GM18507 (cell line): ENCODE measurements at places on chromosomes 1 and 21.

DNA sequence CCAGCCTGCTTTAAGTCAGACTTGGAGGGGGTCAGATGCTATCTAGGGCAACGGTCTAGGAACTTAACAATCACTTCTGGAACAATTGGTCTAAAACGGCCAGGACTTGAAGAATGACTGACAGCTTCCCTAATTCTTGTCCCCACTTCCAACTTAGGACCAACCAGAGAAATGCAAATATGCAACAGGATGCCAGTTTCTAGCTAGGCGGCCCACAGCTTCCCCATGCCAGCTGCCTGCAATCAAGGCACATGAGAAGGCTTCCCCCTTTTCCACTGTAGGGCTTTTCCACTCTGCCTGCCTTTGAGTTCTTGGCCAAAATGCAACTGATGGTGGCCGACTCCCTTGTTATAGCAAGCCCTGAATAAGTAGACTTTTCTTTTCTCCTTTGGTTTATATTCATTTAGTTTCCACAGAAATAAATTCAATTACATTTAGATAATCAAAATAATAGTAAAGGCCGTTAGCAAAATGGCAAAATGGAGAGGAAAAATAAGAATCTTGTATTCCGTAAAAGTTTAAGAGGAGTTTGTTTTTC lies 80.9 kb downstream of the BACH1 start:
- DNase-seq: no peak

DNA sequence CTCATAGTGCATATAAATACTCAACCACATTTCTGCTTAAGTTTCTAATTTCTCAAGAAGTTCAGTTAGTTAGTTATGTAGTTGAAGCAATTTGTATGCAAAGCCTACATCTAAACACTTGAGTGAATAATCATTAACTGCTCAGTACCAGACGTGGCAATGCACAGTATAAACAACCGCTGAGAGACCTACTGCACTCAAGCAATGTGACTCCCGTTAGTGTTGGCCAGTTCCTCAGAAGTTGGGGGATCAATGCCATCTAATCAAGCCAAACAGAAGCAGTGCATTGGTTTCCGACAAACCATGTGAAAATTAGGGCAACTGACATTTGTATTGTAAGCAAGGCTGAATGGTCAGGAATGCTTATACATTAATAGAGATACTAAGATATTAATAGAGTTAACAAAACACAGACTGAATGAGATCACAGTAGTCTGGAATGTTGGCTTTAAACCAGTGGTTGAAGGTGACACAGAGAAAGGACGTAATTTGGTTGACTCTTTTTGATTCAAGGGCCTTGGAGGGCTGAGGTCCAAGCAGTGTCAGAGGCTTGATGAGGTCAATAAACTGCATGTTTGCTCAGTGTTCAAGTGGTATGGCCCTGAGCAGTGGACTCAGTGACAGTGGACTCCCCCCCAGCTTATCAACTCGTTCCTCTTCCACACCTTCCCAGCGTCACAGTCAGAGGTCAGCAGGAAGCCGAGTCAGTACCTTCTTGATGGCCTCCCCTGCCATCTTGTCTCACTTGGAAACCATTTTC lies 255.5 kb downstream of the CTH start:
- no peak for DNase-seq

DNA sequence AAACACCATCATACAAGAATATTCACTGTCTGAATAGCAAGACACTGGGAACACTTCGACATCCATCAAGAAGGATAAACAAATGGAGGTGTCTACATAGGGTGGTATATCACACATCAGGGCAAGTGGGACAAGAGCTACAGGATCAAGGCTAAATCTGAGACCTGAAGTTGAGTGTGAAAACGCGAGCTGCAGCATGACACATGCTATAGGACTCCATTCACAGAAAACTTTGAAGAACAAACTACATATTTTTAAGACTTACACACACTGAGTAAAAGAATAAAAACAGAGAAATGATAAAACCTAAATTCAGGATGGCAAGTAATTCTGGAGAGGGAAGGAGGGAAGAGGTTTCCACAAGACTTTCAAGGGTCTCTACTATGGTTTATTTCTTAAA lies 2.1 kb downstream of the TTC39A start:
- DNase-seq: no peak

GRCh38 chr1:184930232-184930631 lies 44.1 kb downstream of the NIBAN1 start:
- no peak for DNase-seq

DNA sequence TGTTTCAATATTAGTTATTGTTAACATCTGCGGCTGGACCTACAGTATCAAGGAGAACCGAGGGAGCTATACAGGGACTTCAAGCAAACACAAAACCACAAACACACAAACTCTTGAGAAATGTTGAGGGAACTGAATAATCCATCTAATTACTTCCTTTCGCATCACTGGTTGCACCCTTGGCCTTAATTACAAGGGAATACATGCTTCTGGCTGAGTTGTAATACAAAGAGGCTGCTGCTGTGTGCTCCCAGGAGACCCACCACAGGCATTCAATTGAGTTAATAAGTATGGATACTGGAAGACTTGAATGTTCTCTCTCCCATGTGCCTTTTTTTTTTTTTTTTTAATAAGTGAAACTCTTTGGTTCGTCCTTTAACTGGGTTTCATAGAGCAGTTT lies 16.8 kb upstream of the SMYD2 start:
- DNase-seq: no peak

- no peak for DNase-seq
These were observed 171.7 kb upstream of the FGGY start for GRCh38 chr1:59125154-59125553.

- DNase-seq: no peak
These were observed 19.1 kb downstream of the GALNT2 start for GRCh38 chr1:230086151-230086550.

GRCh38 chr21:25733859-25734653 lies 648 bp downstream of the ATP5PF start:
- DNase-seq: no peak

DNA sequence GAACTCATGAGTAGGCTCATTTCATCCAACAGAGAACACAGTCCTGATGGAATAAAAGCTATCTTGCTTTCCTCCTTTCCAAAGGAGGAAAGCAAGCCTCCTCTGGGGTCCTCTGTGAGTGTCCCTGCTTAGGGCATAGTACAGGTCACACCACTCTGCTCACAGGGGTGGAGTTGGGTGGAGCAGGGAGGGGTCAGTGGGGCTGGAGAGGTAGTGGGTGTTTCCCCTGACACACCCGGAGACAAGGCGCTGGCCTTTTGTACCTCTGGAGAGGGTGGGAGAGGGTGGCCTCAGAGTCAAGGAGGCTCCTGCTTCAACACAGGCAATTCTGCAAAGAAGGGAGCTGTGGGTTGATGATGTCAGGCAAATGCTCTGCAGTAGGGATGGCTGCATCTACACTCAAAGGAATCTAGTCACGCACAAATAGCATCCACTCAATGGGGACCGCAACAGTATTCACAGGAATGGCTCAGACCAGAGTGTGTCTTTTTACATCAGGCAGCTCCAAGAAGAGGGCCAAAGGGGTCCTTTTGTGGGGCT lies 58.6 kb upstream of the PLXNA2 start:
- no peak for DNase-seq

- no peak for DNase-seq
These were observed 40.7 kb downstream of the RPS6KA1 start for GRCh38 chr1:26570287-26570686.

DNA sequence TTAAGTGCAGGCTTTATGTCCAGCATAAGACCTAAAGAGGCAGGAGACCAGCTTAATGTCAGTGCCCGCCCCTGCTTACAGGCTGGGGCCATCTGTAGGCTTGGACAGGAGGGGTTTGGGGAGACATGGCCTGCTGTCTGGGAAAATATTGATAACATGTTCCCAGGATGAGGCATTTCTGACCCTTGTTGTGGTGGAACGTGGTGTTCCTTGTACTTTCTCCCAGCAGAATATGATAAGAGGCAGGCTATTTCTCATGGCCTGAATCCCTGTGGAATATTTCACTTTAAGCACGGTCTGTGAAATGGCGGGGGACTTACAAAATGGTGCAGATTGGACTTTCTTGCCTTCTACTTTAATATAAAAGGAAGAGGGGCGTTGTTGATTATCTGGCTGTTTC lies 41.9 kb upstream of the PLA2G5 start:
- DNase-seq: no peak

DNA sequence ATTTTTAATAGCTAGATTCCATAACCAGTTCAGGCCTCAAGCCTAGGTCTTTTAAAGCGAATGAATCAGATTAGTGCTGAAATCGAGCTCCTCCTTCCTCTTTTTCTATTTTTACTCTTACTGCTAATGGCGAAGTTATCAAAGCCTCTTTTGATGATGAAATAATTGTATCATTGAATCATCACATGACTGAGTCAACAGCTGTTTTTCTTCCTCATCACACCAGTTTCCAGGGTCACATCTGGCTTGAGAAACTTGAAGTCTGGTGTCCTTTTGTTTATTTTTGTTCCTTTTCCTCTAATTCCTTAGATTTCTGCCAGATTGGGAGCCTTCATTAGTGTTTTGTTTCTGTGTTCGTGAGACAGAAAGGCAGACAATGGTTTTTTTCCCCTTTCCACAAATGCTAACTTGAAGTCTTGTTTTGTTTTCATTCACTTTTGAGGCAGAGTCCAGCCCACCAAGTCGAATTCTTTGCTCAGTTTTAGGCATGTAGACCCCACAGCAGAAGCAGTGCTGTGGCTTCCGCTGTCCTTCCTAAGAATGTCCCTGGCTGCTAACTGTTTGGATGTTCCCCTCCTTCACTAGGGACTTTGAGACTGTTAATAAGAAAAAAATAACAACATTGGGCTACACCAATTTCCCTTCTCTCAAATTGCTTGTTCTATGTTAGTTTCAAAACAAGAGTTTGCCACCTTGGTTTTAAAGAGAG lies 51.9 kb upstream of the FMOD start:
- DNase-seq: no peak

DNA sequence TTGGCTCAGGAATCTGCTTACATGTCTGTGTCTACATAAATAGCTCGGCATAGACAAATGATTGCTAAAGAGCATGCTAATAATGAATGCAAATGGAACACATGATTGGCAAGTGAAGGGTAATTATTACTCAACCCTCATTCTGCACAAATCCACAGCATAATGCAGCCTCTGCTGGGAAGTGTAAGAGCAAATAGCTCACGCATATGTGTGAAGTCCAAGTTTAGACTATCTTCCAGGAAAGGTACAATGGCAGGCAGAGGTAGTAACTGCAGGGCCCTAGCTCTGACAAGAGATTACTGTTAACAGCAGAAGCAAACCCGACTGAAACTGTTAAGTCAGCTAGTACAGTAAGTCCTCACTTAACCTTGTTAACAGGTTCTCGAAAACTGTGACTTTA lies 7.0 kb upstream of the IL6R start:
- no peak for DNase-seq

GRCh38 chr1:108152782-108153222 lies 47.3 kb downstream of the SLC25A24 start:
- DNase-seq: no peak

DNA sequence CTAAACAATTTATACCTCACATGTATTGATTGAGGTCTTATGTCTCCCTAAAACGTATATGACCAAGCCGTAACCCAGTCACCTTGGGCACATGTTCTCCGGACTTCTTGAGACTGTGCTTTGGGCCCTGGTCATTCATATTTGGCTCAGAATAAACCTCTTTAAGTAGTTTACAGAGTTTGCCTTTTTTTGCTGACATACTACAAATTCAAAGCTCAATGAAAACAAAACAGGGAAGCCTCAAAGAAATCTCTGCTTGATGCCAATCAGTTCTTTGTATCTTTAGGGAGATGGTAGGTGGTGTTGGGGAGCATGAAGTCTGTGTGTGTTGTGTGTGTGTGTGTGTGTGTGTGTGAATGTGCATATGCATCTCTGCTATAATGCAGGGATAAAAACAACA lies 247.0 kb downstream of the KCNJ6 start:
- no peak for DNase-seq

DNA sequence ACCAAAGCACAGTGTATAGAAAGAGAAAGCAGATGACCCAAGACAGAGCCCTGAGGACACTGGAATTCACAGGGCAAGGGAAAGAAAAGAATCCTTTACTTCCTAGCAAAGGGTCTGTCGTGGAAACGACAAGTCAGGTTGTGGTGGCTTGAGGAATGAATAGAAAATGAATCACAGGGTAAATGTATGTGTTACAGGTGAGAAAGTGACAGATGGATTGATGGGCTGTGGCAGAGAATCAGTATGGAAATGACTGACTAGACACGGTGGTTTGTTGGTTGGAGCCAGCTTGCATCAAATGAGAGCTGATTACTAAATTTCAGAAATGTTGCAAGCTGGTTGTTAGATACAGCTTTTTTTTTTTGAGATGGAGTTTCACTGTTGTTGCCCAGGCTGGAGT lies 46.9 kb downstream of the PTP4A2 start:
- no peak for DNase-seq

DNA sequence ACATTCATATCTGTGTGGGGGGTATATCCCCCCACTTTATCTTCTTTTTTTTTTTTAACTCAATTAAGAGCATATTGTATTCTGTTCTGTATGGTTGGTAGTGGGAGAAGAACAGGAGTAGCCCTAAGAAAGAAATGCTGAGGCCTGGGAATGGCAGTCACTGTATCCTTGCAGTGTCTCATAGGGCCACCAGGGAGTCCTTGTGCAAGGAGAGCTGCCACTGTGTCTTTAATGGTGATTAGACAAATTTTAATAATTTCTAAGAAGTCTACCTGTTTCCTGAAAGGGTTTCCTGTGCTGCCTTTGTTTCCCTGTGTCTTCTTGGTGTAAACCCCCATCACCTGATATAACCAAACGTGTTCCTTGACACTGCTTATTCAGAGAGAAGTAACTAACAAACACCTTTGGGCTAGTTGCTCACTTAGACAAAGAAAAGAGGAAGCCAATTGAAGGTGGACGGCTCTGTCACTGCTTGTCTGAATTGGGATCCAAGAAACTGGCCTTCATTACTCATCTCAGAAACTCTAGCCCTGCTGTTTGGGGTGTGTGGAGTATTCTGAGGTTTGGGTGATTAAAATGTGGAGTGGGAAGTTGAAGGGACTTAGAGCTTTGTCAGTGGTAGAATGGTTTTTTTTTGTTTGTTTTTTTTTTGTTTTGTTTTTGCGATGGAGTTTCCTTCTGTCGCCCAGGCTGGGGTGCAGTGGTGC lies 15.2 kb downstream of the GIPC2 start:
- DNase-seq: no peak

DNA sequence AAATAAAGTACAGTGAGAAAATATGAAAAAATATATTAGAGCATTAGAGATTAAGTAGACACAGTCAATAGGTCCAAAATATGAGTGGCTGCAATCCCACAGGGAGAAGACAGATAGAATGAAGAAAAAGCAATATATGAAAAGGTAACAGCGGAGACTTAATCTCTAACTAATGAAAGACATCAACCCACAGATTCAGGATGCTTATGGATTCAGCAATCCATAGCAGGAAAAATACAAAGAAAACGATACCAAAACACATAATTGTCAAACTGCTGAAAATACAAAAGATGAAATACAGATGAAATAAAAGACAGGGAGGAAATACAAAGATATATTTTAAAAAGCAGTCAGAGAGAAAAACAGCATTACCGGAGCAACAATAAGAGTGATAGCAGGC lies 56.7 kb upstream of the SLFNL1 start:
- DNase-seq: no peak

DNA sequence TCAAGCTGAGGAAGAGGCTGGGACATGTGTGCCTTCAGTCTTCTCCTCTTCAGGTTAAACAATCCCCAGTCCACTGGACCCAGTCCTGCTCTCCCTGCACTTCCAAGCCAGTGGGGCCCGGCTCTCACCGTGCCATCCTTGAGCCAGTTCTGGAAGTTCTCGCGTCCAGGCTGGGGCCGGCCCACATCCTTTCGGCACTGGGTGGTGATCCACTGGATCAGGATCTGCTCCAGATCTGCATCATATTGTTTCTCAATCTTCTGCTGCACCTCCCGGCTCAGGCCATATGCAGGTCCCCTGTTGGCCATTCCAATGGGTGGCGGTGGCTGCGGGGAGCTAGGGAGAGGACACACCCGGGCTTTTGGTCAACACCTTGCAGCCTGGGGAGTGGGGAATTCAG lies 5.1 kb downstream of the TAGLN2 start:
- no peak for DNase-seq
